ENCODE measurements at places on chromosomes 4 and X.

DNA sequence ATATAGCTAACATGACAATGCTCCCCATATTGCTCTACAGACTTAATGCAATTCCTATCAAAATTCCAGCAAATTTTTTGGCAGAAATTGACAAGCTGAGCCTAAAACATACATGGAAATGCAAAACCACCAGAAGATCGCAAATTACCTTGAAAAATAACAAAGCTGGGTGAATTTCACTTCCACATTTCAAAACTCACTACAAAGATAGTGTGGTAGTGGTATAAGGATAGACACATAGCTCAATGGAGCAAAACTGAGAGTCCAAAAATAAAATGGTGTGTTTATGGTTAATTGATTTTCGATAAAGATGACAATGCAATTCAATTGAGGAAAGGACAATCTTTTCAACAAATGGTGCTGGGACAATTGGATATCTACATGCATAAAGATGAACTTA lies 65.8 kb downstream of the SLC9A7 start:
- DNase-seq = no peak

DNA sequence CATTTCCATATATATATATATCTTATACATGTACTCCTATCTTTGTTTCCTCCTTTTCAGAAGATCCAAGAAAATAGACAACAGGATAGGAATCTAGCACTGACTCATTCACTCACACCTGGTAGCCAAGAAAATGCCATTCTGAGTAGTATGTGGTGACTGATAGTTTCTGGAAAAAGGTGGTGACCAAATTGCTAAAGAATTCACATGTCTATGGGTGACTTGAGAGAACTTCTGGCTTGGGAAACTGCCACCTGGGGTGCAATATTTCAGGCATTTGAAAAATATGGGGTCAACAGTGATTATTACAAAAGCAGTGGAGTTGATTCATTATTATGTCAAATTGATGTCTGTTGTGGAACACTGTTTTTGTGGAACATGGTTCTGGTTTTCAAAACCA lies 605.1 kb downstream of the PCDH18 start:
- no peak for DNase-seq

GRCh38 chrX:3526071-3526470 lies 179.6 kb upstream of the MXRA5 start:
- DNase-seq = no peak

DNA sequence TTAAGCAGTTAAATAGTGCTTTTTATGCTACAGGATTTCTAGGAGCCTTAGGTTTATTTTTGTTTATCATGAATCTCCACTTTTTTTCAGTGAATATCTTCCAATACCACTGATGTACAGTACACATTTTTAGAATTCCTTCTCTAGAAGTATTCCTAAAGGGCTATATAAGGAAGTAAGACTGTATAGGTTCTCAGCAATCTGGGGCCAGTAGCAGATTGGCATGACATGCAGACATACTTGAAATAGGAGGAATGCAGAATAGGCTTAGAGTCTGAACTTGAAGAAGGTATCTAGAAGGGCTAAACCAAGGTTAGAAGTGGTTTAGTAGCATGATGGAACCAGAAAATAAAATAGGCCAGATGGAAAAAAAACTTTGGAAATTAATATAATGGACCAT lies 29.8 kb downstream of the HEPH start:
- DNase-seq = no peak

DNA sequence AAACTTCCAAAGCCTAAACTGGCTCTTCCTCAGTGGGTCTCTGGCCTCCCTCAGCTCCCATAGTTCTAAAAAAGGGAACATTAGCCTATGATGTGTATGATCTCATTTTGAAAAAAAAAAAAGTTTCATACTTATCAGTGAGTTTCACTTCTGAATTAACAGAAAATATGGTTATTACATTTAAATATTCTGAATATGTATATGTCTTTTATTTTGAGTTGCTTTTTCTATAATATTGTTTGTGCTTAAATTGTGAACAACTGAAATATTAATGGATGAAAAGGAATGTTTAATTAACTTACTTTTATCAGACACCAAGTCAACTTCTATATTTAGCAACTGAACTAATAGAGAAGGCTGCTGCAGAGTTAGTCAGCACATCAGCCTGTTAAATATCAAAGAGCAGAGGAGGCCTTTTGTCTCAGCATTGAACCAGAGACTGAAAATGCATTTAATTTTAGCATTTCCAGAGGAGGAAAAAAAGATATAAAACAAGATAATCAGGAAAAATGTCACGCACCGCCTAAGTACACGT lies 20.4 kb upstream of the FHL1 start:
- no peak for DNase-seq

GRCh38 chr4:32684160-32684559 lies 1964.0 kb downstream of the PCDH7 start:
- no peak for DNase-seq

GRCh38 chr4:75036046-75036830 lies 103.3 kb downstream of the PARM1 start:
- DNase-seq = no peak

- DNase-seq = no peak
Observed at GRCh38 chr4:92163348-92163747, 140.4 kb upstream of the GRID2 start.
